Frontal cortex (tissue), 4 donors: ENCODE measurements at places on chromosomes 5 and 9.

DNA sequence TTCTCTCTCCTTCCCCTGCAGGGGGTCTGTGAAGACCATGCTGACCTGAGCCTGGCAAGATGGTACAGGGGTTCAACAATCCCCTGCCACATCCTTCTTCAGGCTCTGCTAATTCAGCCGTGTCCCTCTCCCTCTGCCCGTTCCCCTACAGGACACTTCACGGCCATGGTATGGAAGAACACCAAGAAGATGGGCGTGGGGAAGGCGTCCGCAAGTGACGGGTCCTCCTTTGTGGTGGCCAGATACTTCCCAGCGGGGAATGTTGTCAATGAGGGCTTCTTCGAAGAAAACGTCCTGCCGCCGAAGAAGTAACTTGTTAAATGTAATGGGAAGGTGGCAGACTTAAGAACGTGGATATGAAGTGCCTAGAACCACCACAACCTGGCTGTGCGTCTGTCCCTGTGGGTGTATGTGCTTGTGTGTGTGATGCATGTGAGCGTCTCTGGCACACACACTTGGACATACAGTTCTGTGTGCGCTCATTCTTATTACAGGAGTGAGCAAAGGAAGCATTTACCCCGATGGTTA, 6.9 kb upstream of the CCIN start:
- DNase-seq: no peak

- DNase-seq: no peak
These were observed 70.7 kb upstream of the CPLX2 start for GRCh38 chr5:175800656-175801081.

- DNase-seq: no peak
These were observed 163.9 kb upstream of the DAPK1 start for GRCh38 chr9:87333802-87334201.

GRCh38 chr5:11384441-11385250, 519.6 kb downstream of the CTNND2 start:
- DNase-seq: peak; percentile 63

GRCh38 chr5:75608870-75609269, 2.4 kb upstream of the ANKDD1B start:
- no peak for DNase-seq

GRCh38 chr5:124519396-124519795, 227.0 kb downstream of the ZNF608 start:
- DNase-seq: no peak

GRCh38 chr9:129876815-129877214, 41.6 kb downstream of the USP20 start:
- no peak for DNase-seq

- no peak for DNase-seq
These were observed 848.5 kb upstream of the WWC1 start for GRCh38 chr5:167442922-167443321.

DNA sequence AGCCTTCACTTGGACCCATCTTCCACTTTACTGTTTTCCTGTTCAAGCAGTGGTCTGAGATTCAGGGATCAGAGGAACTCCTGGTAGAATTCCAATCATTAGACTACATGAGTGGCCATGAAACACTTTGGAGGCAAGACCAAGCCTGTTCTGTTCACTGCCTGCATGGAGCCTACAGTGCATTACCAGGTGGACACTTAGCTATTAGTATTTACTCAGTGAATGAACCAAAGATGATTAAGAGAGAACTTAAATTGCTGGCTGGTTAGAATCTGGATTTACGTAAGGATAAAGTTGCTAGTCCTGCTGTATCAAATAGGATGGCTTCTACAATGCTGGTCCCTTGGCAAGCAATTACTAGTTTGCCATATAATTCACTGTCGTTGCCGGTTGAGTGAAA, 245.5 kb downstream of the ARRDC3 start:
- no peak for DNase-seq

DNA sequence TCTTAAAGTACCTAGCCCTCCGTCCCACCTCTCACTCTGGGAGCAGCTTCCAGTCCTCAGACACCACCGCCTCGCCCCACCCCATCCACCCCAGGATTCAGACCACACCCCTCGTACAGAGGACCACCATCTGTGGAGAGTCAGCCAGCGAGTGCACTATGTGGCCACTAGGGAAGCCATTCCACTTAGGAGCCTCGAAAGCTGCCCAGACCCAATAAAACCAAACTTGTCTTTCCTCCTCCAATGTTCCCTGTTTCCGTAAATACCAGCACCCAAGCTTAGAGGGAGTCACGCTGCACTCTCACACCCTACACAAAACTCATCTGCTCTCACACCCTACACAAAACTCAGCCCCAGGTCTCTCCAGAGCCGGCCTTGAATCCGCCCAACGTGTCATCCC, 1.9 kb downstream of the GCNT4 start:
- DNase-seq: no peak

GRCh38 chr5:127754259-127754658, 51.1 kb downstream of the CCDC192 start:
- no peak for DNase-seq
